Mucosa of gallbladder (tissue), 1 donor: ENCODE measurements at places on chromosomes 13 and 19. TPM values are rescaled to one million over a fixed set of nuclear protein-coding genes. Genes with fewer than 3 reads are reported as not detected.

DNA sequence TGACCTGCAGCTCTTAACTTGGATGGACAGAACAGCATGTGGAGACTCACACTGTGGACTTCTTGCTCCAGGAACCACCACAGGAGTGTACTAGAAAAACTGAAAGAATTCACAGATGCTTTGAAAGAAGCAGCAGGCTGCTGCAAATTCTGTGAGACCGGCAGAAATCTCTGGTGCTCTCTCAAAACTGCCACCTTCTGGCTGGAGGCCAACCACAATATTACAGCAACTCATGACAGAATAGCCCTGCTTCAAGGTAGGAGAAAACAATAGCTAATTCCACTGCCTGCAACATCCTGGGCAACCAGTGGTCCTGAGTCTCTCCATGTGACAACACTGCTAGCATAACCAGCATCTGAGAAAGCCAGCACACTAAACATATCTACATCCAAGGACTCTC lies 26.9 kb downstream of the CDK8 start:
- DNase-seq, result no peak

DNA sequence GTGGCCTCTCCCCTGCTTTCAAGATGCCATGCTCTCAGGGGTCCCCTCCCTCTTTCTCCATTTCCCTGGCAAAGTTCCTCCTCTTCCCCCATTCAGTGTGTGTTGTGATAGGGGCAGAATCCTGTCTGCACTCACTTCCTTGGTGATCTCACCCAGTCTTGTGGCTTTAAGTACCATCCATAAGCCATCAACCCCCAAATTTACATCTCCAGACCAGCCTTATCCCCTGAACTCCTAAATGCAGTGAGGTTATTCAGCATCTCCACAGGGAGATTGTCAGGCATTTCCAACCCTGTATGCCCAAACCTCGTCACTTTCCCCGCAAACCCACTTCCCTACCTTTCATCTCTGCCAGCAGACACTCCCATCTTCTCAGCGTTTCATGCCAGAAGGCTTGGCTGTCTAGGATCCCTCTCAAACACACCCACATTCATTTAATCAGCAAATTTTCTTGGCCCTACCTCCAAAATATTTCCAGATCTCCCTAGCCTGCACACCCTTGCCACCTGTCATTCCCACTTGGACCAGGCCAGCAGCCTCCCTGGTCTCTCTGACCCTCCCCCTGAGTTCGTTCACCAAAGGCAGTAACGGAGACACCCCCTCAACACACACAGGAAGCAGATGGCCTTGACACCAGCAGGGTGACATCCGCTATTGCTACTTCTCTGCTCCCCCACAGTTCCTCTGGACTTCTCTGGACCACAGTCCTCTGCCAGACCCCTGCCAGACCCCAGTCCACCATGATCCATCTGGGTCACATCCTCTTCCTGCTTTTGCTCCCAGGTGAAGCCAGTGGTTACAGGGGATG lies at the start of gene HCST:
TSS of gene HCST (plus strand) at position 676 of the 808 bp plus-strand sequence. CDS start at position 741, 65 bp downstream.
- DNase-seq, result no peak

DNA sequence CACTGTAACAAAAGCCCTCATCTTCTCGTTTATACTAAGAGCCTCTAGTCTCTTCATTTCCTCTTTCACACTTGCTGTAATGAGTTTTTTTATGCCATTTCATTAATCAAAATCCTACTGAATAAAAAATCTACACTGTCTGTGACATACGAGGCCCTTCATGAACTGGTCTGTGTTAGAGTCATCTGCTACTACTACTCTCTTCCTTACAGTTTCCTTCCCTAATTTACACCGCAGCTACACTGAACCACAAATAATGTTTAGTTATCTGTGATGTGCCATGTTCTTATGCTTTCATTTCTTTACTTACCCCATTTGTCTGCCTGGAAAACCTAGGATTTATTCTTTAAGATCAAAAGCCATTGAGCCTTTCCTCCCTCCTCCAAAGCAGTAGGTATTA lies 16.0 kb downstream of the UFM1 start:
- no peak for DNase-seq

GRCh38 chr13:100610391-100611347 lies 22.1 kb upstream of the GGACT start:
- no peak for DNase-seq

- DNase-seq, result peak; percentile 40
Measured at GRCh38 chr19:35704218-35704617, at the start of gene ZBTB32. Gene ZBTB32, plus strand, starts transcription at chr19:35704558. Its CDS starts 10,069 bp downstream, at chr19:35714627.

GRCh38 chr13:25762795-25763377 lies 288.9 kb downstream of the SHISA2 start:
- no peak for DNase-seq

DNA sequence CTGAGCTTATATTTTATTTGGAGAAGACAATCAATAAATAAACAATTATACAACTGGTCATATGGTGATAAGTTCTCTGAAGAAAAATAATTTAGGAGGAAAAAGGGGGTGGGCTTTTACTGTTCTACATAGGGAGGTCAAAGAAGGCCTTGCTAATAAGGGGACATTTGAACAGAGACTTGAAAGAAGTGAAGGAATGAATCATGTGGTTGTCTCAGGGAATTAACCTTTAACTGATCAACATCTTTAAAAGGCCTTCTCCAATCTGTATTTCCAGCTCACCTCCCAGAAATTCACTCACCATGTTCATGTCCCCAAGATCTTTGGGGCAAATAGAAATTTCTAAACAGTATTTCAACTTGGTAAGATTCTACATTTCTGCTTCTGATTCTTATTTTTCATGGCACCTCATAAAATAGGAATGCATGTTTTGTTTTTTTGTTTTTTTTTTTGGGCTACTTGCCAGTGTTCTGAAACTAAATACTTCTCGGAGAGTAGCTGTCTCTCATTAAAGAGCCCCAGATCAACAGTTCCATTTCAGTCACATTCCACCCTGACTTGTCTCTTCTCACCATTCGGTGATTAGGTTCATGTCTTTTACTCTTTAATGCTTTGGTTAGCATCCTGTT lies 19.2 kb upstream of the LPAR6 start:
- no peak for DNase-seq

DNA sequence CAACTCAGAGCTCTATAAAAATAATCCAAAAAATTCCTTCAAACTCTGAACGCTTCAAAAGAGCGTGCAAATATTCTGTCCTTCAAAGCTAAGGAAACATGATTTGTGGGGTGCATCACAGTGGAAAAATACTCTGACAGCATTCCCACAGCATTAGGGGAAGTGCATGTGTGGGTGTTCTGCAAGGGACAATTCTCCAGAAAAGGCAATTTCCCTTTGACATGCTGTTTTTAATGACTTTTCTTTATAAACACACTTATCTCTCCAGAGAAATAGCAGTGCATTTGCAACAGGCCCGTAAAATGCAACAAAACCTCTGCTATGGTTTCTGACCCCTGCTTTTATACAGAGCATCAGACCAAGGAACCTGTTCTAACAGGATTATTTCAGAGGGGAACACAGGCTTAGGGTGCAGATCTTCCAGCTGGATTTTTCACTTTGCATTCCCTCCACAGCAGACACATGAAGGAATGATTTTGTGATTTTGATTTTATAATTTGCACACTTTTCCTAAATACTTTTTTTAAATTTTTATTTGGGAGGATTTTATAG lies 42.6 kb downstream of the KL start:
- DNase-seq, result no peak

DNA sequence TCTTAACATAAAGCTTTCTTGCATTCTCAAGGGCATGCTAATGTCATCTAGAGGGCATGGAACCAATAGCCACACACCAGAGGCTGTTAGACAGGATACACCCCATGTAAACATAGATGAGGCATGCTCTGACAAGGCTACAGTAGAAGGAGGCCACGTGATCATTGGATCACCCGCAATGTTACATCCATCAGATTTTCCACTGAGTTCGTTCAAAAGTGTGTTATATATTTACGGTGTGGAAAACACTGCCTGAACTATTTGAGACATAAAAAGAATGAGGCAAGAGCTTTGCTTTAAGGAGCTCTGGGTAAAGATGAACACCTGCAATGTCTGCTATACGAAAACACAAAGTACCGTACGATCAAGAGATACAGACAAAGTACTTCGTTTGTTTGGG lies 817.5 kb upstream of the SLC10A2 start:
- no peak for DNase-seq

- DNase-seq, result no peak
Measured at GRCh38 chr13:41802043-41802683, 158.7 kb downstream of the VWA8 start.

DNA sequence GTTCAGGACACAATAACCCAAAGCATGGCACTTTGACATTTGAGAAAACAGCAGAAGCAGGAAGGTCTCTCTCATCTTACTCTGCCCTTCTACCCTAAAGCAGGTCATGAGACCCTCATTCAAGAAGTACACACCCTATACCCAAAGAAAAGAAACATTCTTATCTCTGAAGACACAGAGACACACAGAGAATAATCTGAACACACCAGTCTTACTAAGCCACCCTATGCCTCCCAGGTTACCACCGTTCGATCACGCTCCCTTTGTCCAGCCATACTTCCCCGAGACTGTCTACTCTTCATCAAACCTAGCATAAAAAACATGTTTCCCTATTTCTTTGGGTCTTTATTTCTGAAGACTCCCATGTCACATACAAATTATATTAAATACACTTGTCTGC lies 66.5 kb upstream of the ANKRD10 start:
- DNase-seq, result no peak

DNA sequence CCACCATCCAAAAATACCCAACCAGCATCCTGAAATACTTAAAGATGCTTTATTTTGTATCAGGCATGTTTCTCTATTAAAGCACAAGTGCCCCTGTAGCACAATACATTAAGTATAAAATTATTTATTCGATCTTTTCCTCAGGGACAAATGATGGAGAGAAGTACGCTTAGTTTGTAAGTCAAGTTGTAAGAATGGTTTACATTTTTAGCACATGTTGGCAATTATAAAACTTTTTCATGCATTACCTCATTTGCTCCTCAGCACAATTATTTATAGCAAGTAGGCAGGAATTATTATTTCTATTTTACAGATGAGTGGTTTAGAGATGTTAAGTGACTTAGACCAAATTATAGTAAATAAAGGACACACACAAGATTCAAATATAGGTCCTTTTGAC lies 232.6 kb upstream of the HTR2A start:
- DNase-seq, result no peak

GRCh38 chr19:27740396-27740795 lies 1472.6 kb downstream of the UQCRFS1 start:
- DNase-seq, result peak; percentile 6

- no peak for DNase-seq
Measured at GRCh38 chr19:48874303-48875135, 2.3 kb downstream of the PPP1R15A start.

The AMER2 gene
- total RNA-seq, result not detected

The DCT gene
- total RNA-seq, result 0.55 TPM

The KLK3 gene
- total RNA-seq, result not detected

The TMC4 gene
- 198 TPM for total RNA-seq

The SMIM7 gene
- 71.6 TPM for total RNA-seq

The HRC gene
- 2.1 TPM for total RNA-seq

The ZNF837 gene
- total RNA-seq, result 2.9 TPM
